ENCODE measurements at places on chromosomes 2 and 18.

DNA sequence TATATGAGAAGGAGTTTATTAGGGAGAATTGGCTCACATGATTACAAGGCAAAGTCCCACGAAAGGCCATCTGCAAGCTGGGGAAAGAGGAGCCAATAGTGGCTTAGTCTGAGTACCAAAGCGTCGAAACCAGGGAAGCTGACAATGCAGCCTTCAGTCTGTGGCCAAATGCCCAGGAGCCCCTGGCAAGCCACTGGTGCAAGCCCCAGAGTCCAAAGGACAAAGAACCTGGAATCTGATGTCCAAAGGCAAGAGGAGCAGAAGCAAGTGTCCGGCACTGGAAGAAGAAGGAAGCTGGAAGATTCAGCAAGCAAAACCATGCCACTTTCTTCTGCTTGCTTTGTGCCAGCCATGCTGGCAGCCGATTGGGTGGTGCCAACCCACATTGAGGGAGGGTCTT, 74.3 kb upstream of the NPAS2 start:
- DNase-seq, result no peak

DNA sequence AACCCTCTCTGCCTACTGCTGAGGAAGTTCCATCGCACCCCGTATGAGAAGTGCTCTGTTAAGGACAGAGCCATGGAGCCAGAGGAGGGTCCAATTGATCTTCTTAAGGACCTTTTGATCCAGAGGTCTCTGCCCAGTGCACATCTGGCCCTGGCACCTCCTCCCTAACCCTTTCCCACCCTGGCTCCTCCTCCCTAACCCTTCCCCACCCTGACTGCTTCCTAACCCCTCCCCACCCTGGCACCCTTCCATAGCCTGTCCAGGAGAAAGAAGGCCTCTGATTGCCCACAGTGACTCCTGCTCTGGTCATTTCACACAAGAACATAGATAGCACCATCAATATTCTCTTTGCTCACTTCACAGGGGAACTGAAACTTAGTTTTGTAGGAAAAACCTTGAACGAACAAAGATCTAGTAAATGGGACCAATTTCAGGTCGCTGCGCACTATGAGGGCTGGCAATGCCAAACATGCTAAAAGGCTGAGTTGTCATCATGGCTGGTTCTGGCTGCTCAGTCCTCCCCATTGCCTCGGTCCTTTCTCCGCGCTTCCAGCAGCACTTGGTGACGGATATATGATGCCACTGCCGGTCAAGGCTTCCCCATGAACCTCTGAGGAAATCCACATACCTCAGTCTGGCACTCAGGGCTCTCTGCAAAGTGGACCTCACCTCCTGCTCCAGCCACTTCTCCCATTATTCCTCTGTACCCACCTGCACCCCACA, 49.2 kb downstream of the PKDCC start:
- DNase-seq, result no peak

DNA sequence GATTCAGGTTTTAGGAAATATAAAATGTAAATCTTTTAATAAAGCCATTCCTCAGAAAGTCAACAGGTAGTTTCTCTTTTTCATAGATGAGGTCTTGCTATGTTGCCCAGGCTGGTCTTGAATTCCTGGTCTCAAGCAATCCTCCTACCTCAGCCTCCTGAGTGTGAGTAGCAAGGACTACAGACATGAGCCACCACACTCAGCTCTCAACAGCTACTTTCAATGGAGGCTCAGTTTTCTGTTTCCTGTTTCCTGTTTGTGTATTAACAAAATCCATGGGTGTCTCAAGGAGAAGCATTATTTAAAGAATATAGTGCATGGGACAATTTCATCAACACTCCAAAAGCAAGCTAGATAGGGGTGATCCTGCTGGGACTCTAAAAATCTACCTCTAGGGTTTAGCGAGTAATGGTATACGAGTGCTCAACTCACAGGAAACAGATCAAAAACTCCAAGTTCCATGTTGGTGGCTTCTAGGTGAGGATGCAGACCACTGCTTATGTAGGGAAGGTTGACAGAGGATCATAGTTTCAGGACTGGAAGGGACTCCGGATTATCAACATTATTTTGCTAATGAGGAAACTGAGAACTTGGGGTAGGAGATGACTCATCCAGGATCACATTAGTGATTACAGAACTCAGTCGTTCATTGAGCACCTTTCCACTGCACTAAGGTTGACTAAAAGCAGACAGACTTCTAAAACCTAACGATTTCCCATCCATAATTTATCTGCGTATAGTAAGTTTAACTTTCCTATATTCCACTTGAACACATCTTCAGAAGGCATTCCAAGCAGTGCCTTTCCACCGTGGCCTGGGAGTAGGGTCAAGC, 61.7 kb upstream of the WIPF1 start:
- no peak for DNase-seq

DNA sequence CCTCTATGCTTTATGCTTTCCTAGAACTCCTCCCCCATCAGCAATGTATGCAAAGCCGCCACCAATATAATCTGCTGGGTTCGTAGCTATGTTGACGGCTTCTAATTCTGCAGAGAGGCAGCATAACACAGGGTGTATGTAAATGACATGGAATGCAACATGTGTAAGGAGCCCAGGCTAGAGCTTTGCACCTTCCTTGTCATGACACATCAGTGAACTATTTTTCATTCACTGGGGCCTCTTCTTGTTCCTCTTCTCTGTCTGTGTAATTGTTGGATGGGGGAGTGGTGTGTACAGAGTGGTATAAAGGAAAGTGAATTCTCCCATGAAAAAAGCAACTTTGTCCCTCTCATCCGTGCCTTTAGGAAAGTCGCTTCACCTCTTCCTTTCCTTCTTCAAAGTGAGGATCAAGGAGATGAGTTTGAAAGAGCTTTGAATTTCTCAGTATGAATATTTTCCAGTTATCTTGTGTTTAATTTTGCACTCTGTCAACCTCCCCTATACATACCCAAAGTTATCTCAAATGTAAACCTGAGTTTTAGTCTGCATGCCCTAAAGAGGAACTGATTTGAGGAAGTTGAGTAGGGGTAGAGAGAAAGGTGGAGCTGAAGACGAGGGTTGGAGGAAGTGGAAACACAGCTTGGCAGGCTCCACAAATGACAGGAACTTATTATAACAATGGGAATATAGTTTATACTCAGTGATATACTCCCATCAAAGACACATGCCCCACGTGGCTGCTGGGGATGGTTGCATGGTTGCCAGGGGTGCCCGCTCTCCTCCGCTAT, 74.9 kb upstream of the ARL4C start:
- no peak for DNase-seq

GRCh38 chr18:13915995-13916431, 677 bp upstream of the MC2R start:
- no peak for DNase-seq

DNA sequence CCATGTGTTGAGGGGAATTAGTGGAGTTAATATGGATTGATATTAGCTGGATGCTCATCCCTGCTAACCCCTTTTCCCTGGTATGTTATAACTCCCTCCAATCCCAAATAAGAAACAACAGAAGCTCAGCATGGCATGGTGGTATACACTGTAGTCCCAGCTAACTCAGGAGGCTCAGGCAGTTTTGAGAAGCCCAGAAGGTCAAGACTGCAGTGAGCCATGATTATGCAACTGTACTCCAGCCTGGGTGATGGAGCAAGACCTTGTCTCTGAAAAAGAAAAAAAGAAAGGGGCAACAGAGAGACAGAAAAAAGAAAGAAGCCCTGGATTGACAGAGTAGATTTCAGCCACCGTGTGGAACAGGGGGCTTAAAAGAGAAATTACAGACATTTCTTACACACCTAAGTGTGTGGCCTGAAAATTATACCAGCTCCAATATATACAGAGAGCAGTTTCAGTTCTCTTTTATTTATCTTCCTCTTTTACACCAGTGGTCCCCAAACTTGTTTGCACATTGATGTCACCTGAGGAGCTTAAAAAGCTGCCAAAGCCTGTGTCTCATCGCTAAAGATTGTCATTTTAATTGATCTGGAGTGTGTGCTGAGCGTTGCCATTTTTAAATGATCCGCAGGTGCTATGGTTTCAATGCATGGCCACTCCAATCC, 203.6 kb downstream of the UBE2E3 start:
- DNase-seq, result no peak

DNA sequence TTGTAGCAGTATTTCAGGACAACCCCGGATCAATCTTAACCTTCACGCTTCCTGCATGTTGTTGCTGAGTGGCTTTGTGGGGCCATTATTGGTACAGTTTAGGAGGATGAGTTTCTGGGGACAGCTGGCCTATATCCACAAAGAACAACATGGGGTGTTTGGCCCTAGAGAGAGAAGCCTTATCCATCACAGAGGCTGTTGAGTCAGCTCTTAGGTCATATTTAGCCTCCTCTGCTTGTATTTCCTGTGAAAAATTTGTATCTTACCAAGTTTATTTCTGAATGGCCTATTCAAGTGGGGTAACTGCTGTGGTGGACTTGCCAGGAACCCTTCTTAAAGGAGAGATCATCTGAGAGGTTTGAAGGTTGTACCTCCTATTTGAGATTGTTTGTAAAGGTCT, 77.6 kb downstream of the MAP4K4 start:
- DNase-seq, result no peak

- no peak for DNase-seq
Measured at GRCh38 chr2:40115894-40116293, 336.0 kb downstream of the SLC8A1 start.

DNA sequence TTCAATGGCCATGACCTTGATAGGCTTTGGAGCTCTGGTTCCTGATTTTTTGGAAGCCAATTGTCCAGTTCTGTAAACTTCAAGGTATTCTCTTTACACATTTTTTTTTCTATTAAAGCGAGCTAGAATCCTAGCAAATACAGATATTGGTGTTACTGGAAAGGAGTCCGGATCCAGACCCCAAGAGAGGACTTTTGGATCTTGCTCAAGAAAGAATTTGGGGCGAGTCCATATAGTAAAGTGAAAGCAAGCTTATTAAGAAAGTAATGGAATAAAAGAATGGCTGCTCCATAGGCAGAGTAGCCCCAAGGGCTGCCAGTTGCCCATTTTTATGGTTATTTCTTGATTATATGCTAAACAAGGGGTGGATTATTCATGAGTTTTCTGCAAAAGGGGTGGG, 45.1 kb downstream of the CD8B2 start:
- DNase-seq, result no peak

DNA sequence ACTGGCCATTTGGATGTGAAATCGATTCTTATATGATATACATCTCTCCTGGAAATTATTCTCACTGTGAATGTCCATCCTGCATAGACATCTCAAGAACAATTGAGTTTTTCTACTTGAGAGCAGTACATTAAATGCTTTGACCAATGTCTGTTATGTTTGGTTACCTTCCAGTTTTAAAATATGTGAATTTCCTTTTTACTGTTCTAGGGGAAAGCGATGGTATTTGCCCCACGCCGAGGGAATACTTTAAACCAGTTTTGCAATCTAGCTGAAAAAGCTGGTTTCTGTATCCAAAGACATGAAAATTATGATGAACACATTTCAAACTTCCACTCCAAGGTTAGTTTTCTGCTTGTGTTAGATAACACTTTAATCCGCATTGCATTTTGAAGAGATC, 175.3 kb upstream of the SIX3 start:
- no peak for DNase-seq

GRCh38 chr2:171798156-171798820, 95.8 kb downstream of the SLC25A12 start:
- DNase-seq, result no peak

GRCh38 chr2:73339201-73339600, 45.9 kb upstream of the EGR4 start:
- DNase-seq, result no peak

DNA sequence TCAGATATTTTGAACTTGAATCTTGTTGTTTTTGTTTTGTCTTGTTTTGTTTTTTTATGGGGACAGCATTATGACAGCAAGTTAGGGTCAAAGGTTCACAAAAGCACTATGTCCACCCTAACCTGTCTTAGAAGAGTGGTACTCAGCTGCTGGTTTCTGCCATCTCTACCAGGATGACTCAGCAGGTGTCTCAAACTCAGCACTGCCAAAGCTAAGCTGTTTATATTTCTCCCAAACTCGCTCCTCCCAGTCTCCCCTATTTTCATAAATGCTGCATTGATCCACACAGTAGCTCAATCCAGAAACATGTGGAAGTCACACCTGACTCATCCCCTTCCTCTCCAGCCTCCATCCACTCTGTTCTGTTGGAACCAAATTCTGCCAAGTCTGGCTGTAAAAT, 134.9 kb downstream of the ZBTB7C start:
- no peak for DNase-seq

DNA sequence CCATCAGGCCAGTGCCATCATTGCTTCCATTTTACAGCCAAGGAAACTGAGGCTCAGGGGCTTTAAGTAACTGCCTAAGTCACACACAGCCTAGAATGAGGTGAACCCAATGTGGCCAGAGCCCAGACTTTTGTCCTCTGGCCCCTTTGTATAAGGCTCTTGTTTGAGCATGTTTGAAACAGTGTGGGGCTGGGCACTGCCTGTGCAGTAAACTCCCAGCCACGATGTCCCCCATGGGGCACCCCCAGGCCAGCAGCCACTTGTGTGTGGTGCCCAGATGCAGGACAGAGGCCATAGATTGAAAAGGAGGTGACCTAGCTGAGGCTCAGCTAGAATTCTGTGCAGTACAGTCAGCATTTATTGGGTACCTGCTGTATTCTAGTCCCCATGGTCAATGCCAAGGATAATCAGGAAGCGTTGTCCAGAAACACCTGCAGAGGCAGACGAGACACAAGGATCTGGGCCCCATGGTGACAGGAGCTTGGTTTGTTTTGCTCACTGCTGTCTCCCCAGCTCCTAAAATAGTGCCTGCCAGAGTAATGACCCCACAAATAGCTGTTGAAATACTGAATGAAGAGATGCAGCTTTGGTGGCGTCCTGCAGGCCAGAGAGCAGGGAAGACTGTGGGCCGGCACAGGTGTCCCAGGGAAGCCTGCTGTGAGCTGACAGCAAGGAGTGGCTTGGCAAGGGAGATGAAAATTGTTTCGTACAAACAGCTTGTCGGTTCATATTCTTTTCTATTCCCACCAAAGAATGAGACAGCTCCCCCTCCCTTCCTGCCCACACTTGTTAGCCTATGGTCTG, 160.7 kb downstream of the LDLRAD4 start:
- no peak for DNase-seq

- no peak for DNase-seq
Measured at GRCh38 chr2:214836568-214836967, 27.1 kb upstream of the BARD1 start.

DNA sequence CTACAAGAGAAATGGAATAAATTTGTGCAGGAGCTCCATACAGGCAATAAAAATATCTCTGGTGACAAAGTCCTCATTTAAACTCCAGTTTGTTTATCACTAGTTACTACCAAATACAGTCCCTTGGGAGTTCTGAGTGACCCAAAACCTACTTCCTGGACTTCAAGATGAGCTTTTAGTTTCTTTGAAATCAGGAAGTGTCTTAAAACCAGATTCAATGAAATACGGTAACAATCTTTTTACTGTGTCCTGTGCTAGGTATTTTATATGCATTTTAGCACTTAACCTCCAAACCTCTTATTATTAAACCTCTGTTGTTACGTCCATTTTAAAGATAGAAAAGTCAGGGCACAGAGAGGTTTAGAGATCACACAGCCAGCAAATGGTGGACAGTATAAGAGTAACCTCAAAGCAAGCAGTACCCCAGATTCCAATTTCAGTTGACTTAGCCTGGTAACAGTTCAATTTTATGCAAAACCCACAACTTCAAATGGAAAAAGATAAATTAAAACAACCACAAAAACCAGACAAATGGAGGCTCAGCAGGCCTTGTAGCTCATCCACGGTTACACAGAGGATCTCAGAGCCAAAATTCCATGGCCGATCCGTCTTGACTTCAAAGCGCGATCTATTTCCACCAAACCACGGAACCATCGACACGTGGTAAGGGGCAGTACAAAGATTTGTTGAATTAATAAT, 1.3 kb upstream of the KCMF1 start:
- DNase-seq, result no peak
